Left ventricle myocardium superior (tissue), 1 donor: ENCODE measurements at places on chromosomes 5 and 9. TPM values are rescaled to one million over a fixed set of nuclear protein-coding genes. Genes with fewer than 3 reads are reported as not detected.
A peak's percentile ranks its signal among the peaks of the same experiment; 100 is the strongest.

DNA sequence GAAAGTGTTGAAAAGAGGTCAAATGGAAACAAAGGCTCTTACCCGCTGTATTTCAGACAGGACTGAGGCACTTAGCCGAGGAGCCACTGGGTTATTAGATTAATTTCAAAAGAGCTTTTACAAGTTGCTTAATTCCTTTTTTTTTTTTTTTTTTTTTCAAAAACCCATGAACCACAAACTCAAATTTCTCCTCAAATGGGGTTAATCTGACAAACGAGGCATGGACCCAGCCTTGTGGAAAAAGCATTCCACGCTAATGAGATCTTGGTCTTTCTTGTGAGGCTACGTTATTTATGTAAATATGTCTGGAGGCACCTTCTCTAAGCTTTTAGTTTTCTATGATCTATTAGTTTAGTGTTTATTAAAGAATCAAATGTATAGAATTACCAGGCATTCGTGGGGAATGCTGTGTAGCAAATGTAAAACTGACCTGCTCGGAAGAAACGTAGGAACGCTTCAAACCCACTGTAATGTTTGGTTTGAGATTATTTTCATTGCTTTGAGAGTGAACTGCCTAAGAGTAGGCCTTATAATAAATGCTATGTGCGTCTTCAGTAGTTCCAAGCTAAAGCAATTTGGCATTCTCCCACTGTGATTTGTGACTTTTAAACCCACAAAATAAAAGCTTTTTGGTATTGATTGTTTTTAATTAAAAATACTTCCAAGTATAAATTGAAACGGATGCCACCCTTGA is 134.7 kb downstream of the CDH6 start:
- DNase-seq, result no peak

DNA sequence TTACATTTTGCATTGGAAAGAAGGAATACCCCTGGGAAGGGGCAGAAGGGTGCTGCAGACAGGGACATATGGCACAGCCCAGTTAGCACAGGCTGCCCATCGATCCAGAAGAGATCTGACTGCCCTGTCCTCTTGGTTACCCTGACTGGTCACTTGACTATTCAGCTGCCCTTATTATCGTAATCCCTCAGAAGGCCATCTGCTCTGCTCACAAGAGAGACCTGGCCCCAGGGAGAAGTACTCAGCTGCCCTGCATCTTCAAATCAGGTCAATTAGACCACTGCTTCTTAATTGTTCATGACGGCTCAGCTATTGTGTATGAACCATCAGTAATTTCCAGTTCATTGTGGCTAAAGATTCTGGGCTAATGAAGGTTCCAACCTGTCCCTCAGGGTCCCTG is 345.0 kb downstream of the TLE1 start:
- no peak for DNase-seq

GRCh38 chr9:132478353-132479050 is 68.5 kb downstream of the CFAP77 start:
- DNase-seq, result peak; percentile 5

- no peak for DNase-seq
Observed at GRCh38 chr5:176178789-176179188, 59.4 kb upstream of the SIMC1 start.

- DNase-seq, result no peak
Observed at GRCh38 chr9:94999832-95000231, 273.3 kb downstream of the AOPEP start.

DNA sequence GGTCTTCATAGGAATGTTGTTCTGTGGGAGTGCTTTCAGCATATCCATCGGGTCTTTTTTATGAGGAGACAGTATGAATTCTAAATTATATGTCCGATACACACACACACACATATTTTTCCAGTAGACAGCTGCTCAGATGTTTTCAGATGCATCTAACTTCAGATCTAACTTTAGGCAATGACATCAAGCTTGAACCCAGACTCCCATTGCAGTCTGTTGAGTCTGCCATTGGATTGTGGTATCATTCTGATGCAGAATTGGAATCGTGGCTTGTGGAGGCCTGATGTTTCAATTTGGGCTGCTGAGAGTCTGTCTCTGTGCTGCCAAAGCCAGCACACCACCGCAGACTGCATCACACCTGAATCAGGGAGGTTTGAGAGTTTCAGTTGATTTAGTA is 376.4 kb downstream of the OSTF1 start:
- DNase-seq, result no peak

- no peak for DNase-seq
Observed at GRCh38 chr9:15372455-15372854, 50.2 kb upstream of the SNAPC3 start.

GRCh38 chr9:80775530-80775929 is 913.8 kb downstream of the TLE1 start:
- no peak for DNase-seq

- DNase-seq, result no peak
Observed at GRCh38 chr5:6424110-6424659, 24.5 kb upstream of the UBE2QL1 start.

DNA sequence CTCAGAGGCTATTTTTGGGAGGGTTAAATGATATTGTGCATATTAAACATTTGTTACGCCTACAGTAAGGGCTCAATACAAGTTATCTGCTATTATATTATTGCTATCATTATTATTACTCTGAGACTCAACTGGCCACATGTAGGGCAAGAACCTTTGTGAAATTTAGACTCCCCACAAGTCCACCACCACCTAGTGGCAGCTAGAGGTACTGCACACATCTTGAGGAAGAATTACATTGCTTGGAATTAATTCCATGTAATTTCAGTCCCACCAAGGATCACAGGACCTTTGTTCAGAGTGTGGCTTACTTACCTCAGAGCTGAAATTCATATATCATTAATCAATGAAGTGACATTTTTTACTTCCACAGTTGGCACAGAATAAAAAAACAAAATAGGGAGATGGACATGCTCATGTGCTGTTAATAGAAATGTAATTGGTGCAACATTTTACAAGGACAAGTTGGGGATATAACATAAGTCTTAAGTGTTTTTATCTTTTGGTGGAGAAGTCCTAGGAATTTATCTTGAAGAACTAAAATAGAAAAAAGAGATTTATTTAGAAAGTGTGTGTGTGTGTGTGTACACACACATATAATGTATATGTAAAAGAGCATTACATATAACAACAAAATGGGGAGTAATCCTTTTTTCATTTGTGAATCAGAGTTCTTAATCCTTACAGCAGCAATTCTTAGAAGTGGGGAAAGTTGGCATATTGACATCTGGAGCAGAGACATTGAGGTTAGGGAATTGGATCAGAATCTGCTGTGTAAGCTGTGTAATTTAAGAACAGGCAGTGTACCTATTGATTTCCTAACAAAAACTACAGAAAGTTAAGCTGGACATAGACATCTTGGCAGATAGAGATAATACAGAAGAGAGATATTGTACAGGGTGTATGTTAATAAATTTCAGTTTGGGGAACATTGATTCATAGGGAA is 11.2 kb downstream of the MSANTD3 start:
- DNase-seq, result peak; percentile 43

DNA sequence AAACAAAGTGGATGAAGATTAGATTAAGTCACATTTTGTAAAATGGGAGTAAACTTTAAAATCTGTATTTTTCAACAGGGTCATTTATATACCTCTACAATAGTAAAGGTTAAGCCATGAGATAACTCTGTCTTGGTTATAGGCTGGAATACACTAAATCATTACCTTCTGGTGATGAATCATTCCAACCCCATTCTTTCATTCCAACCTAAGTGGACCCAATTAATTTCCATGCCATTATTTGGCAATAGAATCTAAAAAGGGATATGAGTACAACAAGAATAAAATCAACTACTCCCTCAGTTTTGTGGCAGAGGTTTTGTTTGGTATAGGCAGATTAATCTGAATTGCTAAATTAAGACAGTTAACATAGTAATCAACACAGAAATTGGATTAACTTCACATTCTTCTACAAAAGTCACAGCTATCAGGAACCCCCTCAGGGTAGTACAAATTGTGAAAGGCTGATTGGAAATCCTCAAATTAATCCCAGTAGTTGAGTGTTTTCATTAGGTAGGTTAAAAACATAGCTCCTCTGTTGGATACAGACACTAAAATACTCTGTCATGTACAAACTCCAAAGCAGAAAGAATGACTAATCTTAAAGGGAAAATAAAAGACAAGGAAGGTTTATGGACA is 54.2 kb downstream of the ELAVL2 start:
- DNase-seq, result no peak

- DNase-seq, result no peak
Observed at GRCh38 chr5:42270771-42271170, 152.5 kb upstream of the GHR start.

- DNase-seq, result no peak
Observed at GRCh38 chr5:111511174-111511830, 1.0 kb downstream of the STARD4 start.

GRCh38 chr5:7606840-7607465 is 211.0 kb downstream of the ADCY2 start:
- DNase-seq, result no peak

DNA sequence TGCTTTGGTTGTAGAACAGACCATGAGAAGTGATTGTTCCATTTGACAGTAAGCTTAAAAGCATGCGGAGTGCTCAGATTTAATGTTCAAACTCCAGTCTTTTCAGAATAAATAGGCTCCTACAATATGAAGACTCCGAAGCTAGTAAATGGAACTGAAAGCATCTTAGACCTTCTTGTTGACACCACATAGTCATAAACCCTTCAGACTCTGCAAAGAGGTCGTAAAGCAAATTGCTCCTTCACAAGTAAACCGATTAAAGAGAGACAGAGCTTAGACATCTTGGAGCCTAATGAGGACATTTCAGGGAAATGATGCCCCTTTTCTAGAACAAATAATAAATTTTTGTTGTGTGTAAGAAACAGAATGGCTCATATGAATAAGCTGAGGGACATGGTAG is 511.0 kb upstream of the RIOK2 start:
- DNase-seq, result no peak

DNA sequence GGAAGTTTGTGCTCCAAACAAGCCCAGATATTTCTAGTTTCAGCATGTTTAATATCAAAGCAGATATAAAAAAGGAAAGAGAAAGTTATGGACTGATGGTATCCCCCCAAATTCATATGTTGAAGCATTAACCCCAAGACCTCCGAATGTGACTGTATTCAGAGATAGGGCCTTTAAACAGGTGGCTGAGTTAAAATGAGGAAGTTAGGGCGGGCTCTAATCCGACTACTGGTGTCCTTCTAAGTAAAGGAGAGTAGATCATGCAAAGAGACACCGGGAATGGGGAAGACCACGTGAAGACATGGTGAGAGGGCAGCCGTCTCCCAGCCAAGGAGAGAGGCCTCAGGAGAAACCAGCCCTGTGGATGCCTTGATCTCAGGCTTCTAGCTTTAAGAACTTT is 324.1 kb upstream of the KIF2A start:
- no peak for DNase-seq

DNA sequence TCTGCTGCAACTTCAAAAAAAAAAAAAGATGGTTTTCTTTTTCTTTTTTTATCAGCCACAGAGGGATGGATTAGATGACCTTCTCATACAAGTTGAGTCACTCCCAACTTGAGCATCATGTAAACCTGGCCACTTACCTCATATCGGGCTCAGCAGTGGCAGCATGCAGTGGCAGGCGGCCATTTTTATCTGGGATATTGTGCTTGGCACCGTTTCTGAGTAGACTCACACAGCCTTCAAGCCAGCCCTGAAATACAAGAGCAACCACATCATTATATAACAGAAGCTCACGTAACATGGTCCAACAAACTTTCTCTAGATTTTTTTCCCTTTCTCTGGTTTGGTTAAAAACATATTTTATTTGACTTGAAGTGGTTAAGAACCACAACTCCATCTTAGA is 62.6 kb downstream of the ANKRD55 start:
- no peak for DNase-seq

DNA sequence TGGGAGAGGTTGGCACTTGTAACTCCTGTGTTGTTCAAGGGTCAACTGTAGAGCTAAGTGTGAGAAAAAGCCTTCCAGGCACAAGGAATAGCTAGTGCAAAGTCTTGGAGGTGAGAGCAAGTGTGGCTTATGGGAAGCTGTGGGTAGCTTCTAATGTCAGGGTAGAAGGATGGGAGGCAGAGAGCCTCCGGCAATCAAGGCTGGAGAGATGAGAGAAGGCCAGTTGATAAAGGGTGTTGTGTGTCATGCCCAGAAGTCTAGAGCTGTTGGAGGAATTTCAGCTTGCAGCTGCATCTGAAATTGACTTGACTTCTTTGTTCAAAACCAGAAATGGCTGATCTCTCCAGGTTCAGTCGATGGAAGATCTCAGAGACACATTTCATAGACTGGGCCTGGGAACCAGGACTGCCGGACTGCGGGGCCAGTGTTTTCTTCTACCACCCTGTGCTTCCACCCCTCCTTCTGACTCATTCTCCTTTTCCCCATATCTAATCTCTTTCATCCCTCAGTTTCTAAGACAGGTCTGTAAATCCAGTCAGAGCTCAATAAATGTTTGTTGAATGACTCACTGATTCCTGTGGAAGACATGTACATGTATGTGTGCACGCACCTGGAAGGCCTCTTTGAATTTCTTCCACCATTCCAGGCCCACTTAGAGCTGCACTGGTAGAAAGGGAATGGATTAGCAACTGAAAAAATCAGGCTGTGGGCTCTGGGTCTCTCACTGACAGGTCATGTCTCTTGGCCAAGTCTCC is 67.8 kb upstream of the KLF4 start:
- DNase-seq, result no peak

GRCh38 chr9:93509084-93509483 is 55.7 kb upstream of the FAM120AOS start:
- no peak for DNase-seq

DNA sequence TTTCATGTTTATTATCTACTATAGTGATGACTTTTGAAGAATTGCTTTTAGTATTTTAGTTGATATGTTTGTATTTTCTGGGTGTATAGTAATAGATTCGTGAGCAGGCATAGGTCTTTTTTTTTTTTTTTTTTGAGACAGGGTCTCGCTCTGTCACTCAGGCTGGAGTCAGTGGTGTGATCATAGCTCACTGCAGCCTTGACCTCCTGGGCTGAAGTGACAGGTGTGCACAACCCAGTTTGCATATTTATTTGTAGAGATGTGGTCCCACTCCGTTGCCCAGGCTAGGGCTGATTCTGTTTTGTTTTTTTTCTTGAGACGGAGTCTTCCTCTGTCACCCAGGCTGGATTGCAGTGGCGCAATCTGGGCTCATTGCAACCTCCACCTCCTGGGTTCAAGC is 11.9 kb downstream of the ERBIN start:
- DNase-seq, result no peak

GRCh38 chr5:81787474-81788242 is 36.8 kb upstream of the SSBP2 start:
- no peak for DNase-seq

DNA sequence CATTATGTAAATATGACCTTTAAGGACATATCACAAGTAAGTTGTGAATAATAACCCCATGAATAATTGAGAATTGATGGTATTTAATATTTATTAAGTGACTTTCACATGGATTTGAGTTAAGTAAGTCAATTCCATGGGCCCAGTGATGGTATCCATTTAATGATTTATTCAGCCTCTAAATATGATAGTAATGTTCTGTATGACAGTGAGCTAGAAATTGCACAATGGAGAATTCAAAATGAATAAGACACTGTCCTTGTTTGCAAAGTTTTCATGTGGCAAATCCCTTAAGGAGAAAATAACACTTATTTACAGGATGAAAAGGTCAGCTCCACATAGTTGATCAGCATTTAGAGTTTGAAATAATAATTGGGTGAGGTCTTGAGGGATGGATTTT is 160.7 kb downstream of the PDE4D start:
- no peak for DNase-seq

- no peak for DNase-seq
Observed at GRCh38 chr5:124869426-124870033, 123.1 kb upstream of the ZNF608 start.

CAPSL gene
- not detected for total RNA-seq

GDF9 gene
- total RNA-seq, result 0.30 TPM

C1QTNF3 gene
- total RNA-seq, result 1.1 TPM

IFNA10 gene
- not detected for total RNA-seq

FCN2 gene
- total RNA-seq, result not detected

FAM81B gene
- 2.9 TPM for total RNA-seq

GFPT2 gene
- 15.3 TPM for total RNA-seq
